ENCODE measurements at places on chromosomes 11 and 22. TPM values are rescaled to one million over a fixed set of nuclear protein-coding genes. Genes with fewer than 3 reads are reported as not detected.

GRCh38 chr11:118842369-118842768, 41.3 kb upstream of the CXCR5 start:
- no peak overlapping the region for H3K27ac ChIP-seq
- no peak overlapping the region for H3K4me3 ChIP-seq
- peaks cover under 1% of the 10 kb centered on the region for H3K27me3 ChIP-seq

DNA sequence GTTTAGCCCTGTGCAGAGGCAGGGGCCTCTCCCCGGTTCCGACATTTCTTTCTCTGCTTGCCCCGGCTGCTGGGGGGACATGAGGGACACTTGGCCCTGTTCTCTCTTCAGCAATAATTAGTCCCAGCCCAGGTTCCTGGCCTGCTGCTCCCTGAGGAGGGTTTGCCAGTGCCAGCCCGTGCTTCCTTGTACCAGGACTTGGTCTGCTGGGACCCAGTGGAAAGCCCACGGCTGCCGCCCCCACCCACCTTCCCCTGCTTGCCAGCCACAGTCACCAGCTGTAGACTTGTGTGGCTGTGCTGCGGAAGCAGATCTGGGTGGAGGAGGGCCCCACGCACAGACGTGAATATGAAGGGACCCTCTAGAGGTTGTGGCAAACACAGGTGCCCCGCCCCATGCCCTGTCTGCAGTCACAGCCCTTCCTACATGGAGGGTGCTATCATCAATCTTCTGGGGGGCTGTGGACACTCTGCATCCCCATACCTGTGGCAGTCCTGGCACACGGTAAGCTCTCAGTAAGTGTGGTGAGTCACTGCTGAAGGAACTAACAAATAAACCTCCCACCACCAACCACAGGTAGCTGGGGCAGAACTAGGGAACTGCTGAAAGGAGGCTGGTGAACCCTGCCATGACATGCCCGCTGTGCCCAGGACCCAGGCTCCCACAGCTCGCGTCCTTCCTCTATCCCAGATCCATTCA, 949 bp downstream of the TP53AIP1 start:
- no peaks in the 10 kb centered on the region for H3K36me3 ChIP-seq
- H3K4me1 ChIP-seq, result no peaks in the 10 kb centered on the region
- no peak overlapping the region for H3K4me3 ChIP-seq
- DNase-seq, result no peak
- peaks cover 1% of the 10 kb centered on the region for H3K27me3 ChIP-seq
- no peak overlapping the region for H3K27ac ChIP-seq

GRCh38 chr11:107999759-108000455, 8.8 kb upstream of the CUL5 start:
- no peaks in the 10 kb centered on the region for H3K36me3 ChIP-seq
- H3K27ac ChIP-seq, result no peak overlapping the region
- no peak overlapping the region for H3K4me3 ChIP-seq
- peak; percentile 22 for DNase-seq
- H3K4me1 ChIP-seq, result no peaks in the 10 kb centered on the region

GRCh38 chr11:36296884-36297543, 926 bp downstream of the PRR5L start:
- no peak for DNase-seq
- H3K4me3 ChIP-seq, result no peak overlapping the region
- H3K27ac ChIP-seq, result no peak overlapping the region
- H3K27me3 ChIP-seq, result peaks cover 3% of the 10 kb centered on the region

DNA sequence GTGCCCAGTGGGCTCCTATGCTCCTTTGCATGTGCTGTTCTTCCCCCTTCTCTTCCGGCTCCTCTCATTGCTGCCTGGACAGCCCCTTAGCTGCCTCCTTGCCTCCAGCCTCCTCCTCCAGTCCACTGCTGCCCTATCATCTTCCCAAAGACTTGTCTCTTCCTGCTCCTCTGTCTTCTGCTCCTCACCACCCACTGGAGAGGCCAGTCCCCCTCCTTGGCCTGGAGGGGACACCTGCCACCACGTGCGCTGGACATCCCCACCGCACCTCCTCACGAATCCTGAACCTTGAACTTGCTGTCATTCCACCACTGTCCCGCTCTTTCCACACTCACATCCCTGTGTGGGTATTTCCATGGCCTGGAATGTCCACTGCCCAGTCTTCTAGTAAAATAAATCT, 49.8 kb downstream of the MICAL2 start:
- no peak overlapping the region for H3K4me3 ChIP-seq
- DNase-seq, result no peak
- no peak overlapping the region for H3K27ac ChIP-seq
- no peaks in the 10 kb centered on the region for H3K27me3 ChIP-seq

DNA sequence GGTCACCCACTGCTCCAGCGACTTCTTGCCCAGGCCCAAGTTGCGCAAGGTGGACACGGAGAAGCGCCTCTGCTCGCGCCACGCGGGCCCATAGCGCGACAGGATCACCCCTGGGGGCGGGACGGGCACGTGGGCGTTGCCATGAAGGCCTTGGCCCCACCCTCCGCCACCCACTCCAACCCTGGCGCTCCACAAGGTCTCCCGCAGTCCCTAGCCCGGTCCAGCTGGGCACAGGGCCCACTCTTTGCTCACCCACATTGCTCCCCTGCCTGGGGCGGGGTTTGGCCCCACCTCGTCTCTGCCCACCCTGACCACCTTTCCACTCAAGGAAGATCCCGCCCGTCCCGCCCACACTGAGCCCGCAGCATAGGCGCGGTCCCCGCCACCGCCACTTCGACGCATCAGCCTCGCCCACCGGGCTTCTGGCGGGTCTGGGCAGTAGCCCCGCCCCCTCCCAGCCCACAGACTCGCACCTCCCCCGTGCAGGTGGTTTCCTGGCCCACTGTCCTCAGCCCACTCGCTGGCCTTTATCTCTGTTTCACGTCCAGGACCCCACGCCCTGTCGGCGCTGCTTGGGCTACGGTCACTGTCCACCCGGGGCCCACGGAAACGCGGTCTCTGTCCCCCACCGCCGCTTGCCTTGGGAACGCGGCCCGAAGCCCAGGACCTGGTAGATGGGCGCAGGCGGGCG, 12.3 kb upstream of the CYP2D6 start:
- H3K27me3 ChIP-seq, result no peaks in the 10 kb centered on the region
- peaks cover 8% of the 10 kb centered on the region for H3K36me3 ChIP-seq

DNA sequence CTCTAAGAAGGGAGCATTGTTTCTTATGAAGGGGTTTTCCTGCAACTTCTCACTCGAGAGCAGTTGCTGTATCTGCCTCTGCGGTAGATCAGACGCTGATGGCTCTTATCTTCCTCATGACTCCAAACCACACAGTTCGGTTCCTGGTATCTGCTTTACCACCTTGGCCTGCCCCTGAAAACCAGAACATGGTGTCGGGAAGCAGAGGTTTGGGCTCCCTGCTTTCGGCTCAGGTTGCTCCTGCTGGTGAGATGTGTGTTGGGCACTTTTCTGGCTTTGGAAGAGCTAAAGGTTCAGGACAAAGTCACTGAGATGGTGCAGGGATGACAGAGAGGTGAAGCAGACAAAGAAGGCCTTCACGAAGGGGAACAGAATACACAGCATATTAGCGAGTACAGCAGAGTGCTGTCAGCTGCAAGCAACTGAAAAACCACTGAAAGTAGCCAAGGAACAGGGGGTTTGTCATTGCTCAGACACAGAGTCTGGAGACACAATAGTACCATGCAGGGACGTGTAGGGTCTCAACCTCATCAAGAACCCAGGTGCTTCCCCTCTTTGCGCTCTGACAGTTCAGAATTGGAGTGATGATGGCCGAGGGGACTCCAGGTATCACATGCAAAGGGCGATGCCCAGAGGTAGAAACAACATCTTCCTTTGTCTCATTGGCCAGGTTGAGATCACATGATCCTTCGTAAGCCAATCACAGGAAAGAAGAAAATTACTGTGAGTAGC, 11.9 kb upstream of the CSF2RB start:
- H3K27ac ChIP-seq, result peak overlapping the region; percentile 89
- H3K4me3 ChIP-seq, result peak overlapping the region; percentile 59
- peaks cover 43% of the 10 kb centered on the region for H3K4me1 ChIP-seq
- peak; percentile 47 for DNase-seq
- peaks cover 14% of the 10 kb centered on the region for H3K27me3 ChIP-seq
- peaks cover 12% of the 10 kb centered on the region for H3K36me3 ChIP-seq

Gene MIAT
- total RNA-seq, result 185 TPM
